ENCODE measurements at places on chromosomes 13 and 19. TPM values are rescaled to one million over a fixed set of nuclear protein-coding genes. Genes with fewer than 3 reads are reported as not detected.

Gene DKKL1
- polyA plus RNA-seq: 5.0 TPM

Gene ZIM2
- polyA plus RNA-seq: 4.6 TPM

Gene CPB2
- 0.27 TPM for polyA plus RNA-seq

Gene FAAP24
- 3.6 TPM for polyA plus RNA-seq

Gene FAM216B
- polyA plus RNA-seq: not detected
